ENCODE measurements at places on chromosomes 1 and 21.

DNA sequence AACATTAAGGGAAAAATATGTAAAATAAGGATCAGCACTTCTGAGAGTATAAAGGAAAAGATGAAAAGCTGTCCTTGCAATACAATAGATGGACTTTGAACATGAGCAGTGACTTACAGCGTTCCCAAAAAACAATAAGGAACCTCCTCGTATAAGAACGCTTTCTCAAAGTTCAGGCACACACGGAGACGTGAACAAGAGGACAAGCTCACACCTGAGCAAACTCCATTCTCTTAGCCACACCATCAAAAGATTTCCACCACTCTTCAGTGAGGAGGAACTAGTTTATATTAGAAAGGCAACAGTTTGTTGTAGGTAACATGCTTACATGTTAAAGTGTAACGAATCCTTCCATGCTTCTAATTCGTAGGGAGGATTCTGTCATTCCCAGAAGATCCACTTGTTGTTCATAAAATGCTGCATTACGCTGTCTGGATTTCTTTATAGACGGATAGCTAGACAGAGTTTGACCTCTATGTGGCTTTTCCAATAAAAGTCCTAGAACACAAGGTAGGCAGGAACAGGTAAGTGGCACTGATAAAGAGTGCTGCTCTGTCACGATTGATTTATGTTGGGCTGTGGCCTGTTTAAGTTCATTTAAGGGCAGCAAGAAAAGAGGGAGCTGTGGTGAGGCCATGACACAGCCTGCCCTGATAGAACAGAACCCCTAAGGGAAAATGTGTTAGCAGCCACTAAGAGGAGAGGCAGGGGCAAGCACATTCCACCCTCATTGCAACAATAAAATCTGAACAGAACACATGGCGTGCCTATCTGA lies 37.0 kb upstream of the ATP1A1 start:
- DNase-seq = no peak

GRCh38 chr1:42135426-42135825 lies 17.8 kb upstream of the GUCA2B start:
- no peak for DNase-seq

DNA sequence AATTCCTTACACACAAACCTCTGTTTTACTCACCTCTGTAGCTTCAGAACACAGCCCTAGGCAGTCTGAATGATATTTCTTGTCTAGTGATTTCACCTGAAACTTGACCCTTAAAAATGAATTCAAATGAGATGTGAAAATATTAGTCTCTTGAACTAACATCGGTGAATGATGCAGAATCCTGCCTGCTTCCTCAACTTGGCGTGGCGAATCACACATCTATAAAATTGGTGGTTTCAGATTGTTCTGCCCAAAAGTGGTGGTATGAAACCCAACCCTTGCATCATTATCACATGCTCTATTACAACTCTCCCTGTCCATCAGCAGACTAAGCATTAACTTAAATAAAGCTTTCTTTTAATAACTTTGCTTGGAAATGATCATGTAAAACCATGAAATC lies 26.9 kb upstream of the C1orf21 start:
- DNase-seq = no peak

DNA sequence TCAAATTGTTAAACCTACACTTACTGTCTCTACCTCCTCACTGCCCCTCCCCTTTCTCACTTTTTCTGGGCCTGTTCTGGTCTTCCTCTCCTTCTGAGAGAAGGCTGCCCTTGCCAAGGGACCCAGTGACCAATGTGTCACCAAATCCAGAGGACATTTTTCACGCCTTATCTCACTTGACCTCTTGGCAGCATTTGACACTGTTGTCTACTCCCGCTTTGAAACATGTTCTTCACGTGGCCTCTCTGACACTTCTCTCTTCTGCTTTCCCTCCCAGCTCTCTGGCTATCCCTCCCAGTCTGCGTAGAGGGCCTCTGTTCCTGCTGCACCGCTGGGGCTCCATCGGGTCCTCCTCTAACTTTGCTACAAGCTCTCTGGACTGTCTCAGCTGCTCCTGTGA lies 25.3 kb downstream of the KCNQ4 start:
- DNase-seq = no peak

DNA sequence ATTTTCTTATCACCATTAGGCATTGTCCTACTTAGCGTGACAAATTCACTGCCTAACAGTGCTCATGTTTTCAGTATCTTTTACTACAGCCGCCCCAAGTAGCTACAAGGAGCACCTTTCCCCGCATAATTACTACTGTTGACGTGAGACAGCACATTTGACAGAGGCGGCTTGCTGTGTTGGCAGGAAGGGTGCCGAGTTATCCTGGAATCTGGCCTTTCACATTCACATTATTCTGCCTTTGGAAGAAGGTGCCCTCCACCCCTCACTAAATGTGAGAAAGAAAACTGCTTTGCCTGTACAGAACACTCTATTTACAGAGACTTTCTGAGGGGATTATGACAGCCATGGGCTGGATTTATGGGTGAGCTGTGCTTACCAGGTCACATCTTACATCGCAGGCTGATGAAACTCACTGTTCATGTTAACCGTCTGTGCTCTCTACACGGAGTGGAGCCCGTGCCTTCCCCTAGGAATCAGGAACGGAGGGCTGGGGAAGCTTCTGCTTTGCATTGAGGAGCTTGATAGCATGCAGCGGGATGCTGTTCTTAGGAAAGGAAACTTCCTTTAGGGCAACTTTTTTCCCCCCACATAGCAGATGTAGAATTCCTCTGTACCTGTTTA lies 148.0 kb upstream of the ZRANB2 start:
- no peak for DNase-seq

DNA sequence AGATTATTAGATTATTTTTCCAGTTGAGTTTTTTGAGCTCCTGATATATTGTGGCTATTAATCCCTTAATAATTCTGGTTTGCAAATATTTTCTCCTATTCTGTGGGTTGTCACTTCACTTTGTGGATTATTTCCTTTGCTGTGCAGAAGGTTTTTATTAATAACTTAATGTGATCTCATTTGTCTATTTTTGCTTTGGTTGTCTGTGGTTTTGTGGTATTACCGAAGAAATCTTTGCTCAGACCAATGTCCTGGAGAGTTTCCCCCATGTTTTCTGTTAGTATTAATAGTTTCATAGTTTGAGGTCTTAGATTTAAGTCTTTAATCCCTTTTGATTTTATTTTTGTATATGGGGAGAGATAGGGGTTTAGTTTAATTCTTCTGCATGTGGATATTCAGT lies 7.1 kb upstream of the TBX19 start:
- no peak for DNase-seq

GRCh38 chr1:160664573-160665051 lies 17.8 kb upstream of the SLAMF1 start:
- DNase-seq = no peak

DNA sequence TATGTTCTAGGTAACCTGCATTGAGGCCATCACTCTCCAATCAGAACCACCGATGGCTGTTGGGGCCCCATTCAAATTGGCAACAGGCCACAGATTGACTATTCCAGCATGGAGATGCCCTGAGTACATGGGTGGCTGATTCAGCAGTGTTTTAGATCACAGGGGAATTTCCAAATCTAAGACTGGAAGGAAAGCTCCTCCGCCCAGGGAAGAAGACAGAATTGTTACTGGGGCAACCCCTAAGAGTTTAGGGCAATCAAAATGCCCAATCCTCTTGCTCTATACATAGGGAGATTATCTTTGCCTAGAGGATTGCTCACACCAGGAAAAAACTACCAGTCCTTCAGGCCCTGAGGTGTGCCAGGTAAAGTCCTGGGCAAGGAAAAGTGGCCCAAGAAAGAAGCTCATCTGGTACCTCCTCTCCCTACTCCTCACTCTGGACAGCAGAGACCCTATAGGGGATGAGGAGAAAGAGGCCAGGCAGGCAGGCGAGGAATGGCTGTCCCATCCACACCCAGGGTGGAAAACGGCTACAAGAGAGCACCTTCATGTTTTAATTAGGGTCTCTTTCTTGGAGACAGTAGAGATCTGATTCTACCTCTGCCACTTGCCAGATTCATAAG lies 5.8 kb downstream of the S100A8 start:
- no peak for DNase-seq

DNA sequence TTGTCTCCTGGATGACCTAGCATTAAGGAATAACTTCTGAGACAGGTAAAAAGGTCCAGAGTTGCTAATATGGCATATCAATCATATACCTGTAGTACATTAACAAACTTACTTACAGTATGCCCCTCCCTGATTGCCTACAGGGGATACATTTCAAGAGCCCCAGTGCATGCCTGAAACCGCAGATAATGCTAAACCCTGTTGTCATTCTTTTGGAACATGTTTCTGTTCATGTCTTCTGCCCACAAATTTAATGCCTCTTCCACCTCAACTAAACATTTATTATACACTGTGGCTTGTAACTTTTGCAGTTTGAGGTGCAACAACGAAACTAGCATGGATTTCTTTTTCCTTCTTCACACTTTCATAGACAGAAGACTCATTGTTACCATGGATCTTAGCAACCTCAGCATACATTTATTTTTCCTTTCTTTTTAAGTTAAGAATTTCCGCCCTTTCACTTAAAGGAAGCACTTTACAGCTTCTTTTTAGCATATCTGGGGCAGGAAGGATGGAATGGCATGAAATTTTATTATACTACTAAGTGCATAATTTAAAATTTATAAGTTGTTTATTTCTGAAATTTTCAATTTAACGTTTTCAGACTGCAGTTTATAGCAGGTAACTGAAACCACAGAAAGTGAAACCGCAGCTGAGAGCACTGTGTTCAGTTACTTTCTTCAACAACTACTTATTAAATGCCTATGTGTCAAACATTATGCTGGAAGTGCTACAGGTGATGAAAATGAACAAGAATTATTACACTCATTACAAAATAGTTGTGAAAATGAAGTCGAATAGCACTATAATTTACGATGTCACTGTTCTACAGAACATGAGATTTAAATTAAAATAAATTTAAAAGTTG lies 25.3 kb downstream of the F13B start:
- DNase-seq = no peak

- DNase-seq = no peak
Measured at GRCh38 chr21:16125274-16125673, 395.5 kb downstream of the USP25 start.

- DNase-seq = no peak
Measured at GRCh38 chr1:189775343-189775742, 702.3 kb downstream of the BRINP3 start.

- DNase-seq = no peak
Measured at GRCh38 chr1:234433563-234434285, 45.3 kb downstream of the TARBP1 start.

GRCh38 chr1:191662746-191663145 lies 495.5 kb upstream of the RGS18 start:
- DNase-seq = no peak

- no peak for DNase-seq
Measured at GRCh38 chr21:44994695-44995342, 55.0 kb downstream of the SLX9 start.

DNA sequence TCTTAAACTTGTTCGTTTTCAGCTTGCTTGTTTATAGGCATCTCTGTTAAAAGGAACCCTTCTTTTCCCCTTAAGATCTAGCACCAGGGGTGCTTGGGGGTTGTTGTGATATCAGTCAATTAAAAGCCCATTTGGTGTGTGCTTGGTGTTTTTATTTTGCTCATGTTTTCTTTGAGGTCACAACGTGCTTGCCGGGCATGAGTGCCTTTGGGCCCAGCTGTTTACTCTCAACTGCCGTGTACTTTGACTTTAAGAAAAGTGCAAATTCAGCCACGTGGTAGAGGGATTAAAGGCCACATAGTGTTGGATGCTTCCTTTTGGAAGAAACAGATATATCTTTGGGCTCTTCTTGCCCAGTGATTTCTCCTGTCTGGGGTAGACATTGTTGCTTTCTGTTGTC lies 10.5 kb downstream of the ARID1A start:
- DNase-seq = no peak

- DNase-seq = no peak
Measured at GRCh38 chr1:65357291-65357960, 48.1 kb downstream of the DNAJC6 start.

DNA sequence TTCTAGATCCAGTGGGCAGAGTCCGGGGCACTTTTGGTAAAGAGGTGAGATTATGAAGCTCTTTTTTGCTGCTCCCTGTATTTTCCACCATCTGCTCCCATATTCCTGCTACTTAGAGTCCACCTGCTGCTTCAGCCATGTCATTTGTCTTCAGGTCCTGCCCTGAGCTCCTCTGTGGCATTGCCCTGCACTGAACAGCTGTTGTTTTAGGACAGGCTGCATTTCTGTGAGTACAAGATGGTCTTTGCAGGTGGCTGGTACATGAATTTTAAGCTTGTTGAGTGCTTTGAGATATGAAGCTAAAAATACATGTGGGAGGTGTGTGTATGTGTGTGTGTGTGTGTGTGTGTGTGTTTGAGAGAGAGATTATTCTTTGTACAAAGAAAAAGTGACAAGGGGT lies 21.9 kb downstream of the MT1HL1 start:
- DNase-seq = no peak

GRCh38 chr1:205583461-205584130 lies 48.2 kb downstream of the ELK4 start:
- no peak for DNase-seq

GRCh38 chr1:10819198-10819901 lies 22.9 kb upstream of the CASZ1 start:
- DNase-seq = no peak

DNA sequence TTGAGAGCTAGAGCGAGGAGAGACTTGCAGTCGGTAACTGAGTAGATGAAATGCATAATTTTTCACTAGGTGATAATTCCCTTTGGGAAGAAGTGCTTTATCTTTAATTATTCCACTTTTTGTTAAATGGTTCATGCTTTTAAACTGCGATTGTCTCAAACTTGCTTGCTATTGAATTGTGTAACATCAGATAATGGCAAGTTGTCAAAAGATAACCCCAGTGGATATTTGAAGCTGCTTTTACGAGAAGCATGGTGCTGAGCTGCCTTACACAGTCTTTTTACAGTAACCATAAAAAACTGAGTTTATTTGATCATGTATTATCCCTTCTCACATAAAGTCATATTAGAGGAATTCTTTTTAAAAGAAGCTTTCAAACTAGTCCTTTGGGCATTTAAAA lies 30.2 kb downstream of the TMEM50B start:
- DNase-seq = no peak

GRCh38 chr1:8170059-8170835 lies 144.1 kb upstream of the ERRFI1 start:
- no peak for DNase-seq

GRCh38 chr1:25720624-25721023 lies 79.4 kb upstream of the SELENON start:
- no peak for DNase-seq

GRCh38 chr1:207298636-207299398 lies 22.7 kb upstream of the CD55 start:
- DNase-seq = no peak

DNA sequence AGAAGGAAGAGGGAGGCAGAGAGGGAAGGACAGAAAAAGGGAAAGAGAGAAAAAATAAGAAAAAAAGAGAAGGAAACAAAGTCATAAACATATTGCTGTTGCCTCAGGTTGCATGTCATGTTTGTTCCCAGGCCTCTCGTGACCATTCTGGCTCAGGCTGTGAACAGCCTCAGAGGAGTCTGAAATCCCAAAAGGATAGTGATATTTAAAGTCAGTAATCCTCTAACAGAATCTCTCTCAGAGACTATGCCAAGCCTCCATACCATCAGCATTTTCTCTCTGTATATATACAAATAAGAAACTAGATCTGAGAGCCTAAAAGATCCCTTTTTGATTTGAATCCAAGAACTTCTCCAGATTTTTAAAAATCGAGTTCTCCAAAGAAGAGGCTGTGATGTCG lies 35.2 kb downstream of the GORAB start:
- no peak for DNase-seq

- DNase-seq = peak; percentile 35
Measured at GRCh38 chr1:204975568-204976235, 67.3 kb upstream of the CNTN2 start.

- no peak for DNase-seq
Measured at GRCh38 chr1:172774561-172774960, 115.7 kb downstream of the FASLG start.
